GM12865 (cell line): ENCODE measurements at places on chromosomes 1 and 21.

DNA sequence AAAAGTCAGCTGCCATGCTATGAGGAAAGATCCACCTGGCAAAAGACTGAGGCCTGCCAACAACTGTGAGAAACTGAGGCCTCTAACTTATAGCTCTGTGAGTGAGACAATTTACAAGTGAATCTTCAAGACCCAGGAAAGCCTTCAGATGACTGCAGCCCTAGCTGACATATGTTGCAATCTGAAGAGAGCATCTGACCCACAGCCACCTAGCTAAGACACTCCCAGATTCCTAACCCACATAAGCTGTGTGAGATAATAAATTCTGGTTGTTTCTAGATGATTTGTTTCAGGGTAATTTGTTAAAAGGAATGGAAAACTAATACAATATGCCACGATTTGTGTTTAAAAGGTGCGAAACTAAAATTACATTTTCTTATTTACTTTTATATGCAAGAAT, 55.1 kb downstream of the HFM1 start:
- DNase-seq = no peak

GRCh38 chr1:192489748-192490147, 85.8 kb upstream of the RGS1 start:
- peak; percentile 19 for DNase-seq

DNA sequence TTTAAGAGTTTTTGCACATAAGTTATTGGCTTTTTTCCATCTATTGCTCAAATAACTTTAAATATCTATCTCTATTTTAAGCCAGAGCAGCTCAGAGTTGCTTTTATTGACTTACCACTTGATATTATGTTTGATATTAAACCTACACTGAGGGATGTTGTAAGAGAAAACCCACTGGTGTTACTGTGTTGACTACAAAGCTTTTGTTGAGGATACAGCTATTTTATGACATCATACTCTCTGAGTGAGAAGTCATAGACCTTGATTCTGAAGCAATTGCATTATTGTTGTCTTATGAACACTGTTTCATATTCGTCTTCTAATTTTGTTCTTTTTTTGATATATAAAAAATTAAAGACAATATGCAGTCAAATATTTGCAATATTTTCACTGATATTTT, 560.4 kb downstream of the PTBP2 start:
- no peak for DNase-seq

DNA sequence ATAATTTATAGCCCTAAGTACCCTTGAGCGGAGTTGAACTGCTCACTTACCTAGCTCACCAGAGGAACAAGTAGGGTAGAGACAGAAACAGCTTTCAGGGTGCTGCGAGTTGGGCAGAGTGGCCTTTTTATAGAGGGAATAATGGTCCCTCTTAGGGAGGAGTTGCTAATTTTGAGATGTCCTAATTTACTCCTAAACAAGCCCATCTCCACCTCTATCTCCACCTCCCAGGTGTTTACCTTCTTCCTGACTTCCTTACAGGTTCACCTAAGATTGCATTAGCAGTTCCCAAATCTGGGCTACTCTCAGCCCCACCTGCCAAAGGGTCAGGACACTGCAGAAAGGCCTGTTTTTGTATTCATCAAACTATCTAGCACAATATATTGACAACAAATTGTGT, at the start of gene HRNR:
Gene HRNR (minus strand): TSS at position 101 of the 400 bp plus-strand sequence. CDS start 940 bp downstream, outside the sequence.
- DNase-seq = no peak

DNA sequence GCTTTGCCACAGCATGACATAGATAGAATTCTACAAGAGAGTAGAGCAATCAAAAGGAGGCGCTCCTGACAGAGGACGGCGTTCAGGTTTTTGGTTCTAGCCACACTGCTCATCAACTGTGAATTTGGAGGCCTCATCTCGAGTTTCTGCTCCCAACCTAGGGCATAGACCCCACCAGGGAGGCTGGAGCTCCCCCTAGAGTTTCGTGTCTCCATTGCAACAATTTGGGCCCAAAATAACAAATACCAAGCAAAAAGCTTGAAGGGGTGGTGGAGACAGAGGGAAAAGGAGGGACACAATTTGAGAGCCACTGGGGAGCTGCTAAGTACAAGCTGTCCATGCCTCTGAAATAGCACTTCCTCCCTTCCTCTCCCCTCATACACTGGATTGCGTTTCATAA, 297.0 kb downstream of the GPATCH2 start:
- DNase-seq = peak; percentile 46

DNA sequence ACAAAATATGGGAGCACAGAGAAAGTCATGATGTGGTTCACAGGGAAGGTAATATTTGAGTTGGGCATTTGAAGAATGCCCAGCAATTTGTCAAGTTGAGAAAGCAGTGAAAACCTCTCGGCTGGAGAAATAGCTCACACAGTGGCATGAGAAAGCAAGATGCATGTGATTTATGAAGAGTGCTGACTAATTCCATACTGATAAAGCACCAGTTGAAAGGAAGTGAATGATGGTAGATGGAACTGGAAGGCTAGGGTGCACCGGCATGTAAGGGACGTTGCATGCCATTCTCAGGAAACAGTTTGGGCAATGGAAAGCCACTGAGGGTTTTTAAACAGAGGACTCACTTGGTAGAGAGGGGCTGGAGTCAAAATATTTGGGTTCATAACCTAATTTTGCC, 53.5 kb upstream of the MTF2 start:
- no peak for DNase-seq

- no peak for DNase-seq
Observed at GRCh38 chr1:92329347-92330129, 30.7 kb downstream of the RPAP2 start.

DNA sequence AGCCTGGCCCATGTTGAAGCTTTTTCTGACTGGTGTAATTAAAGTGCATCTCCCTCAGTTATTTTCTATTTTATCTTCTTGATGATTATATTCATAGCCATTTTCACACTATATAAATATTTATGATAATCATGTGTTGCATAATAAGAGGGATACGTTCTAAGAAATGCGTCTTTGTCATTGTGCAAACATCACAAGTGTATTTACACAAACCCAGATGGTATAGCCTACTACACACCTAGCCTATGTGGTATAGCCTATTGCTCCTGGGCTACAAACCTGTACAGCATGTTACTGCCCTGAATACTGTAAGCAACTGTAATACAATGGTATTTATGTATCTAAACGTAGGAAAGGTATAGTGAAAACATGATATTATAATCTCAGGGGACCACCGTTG, 88.1 kb downstream of the BACH1 start:
- no peak for DNase-seq

DNA sequence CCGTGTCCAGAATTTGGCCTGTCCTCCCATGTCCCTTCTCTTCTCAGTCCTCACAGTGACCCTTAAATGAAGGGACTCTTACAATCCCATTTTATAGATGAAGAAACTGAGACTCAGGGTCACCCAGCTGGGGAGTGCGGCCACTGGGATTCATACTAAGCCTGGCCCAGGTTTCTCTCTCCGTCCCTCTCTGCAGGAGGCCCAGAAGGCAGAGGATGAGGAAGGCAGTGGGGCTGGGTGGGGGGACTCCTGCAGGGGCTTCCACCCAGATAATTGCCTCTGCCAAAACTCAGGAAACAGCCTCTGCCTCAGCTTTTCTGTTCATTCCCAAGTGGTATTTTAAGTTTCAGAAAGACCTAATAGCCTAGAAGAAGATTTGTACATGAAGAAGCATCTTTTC, 299.8 kb downstream of the MATN1 start:
- DNase-seq = no peak

- DNase-seq = no peak
Observed at GRCh38 chr1:50426108-50426700, 3.0 kb upstream of the DMRTA2 start.

DNA sequence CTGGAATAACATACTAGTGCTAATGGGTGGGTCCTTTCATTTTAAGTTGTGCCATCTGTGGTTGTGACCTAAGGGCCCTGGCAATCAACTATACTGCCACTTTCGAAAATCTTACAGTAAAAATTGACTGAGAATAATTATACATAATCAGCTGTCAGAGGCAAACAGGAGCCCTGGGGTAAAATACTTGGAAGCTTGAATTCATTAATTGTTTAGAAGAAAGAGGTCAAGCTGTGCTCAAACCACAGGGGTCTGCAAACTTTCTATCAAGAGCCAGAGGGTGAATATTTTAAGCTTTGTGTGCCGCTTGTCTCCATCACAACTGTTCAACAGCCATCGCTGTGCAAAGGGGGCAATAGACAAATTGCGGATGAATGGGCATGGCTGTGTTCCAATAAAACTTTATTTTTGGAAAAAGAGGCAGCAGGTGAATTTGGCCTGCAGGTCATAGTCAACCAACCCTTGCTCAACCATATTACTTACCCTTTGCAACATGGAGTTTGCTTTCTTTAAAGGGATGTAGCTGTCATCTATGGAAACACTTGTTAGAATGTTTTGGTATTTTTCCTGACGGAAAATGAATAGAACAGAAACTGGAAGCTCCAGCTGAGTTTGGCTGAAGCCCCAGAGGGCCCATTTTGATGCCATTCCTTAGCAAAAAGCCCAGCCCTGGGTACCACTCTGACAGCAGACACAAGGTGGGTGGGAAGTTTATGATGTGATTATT, 35.7 kb upstream of the USP1 start:
- no peak for DNase-seq

DNA sequence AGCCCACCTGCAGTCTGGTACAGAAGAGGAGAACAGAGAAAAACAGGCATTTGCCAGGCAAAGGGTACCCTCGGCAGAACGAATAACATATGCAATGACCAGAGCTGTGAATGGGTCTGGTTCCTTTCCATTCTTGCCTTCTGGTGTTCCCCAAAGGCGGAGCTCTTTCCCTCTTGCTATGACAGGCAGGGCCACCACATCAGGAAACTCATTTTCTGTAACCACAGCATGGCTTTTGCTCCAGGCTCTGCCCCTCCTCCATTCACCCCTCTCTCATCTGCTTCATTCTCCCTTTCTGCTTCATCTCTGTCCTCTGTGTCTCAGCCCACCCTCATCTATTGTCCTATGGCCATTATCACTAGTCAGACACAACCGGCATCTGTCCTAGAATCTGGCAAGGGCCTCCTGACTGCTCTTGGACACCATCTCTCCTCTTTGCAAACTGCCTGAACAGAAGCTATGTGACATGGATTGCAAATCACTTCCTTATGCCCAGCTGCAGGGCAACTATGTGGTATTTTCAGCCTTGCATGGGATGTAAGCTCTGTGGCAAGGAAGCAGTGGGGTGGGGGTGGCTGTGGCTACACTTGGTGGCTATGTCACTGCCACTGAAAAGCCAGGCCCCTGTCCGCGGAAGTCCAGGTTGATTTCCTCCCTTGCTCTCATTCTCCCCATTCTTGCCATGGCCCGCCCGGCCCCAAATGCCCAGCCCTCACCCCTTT, 78.8 kb upstream of the ABCD3 start:
- no peak for DNase-seq

GRCh38 chr1:25945761-25946160, 39.5 kb upstream of the STMN1 start:
- DNase-seq = no peak

- no peak for DNase-seq
Observed at GRCh38 chr1:225735252-225736149, 42.1 kb upstream of the SRP9 start.

GRCh38 chr1:70656361-70656760, 245.3 kb downstream of the CTH start:
- DNase-seq = no peak

- peak; percentile 24 for DNase-seq
Observed at GRCh38 chr1:112296908-112297307, 99.1 kb upstream of the CTTNBP2NL start.

- DNase-seq = no peak
Observed at GRCh38 chr1:28313702-28314546, 14.9 kb upstream of the MED18 start.

- DNase-seq = no peak
Observed at GRCh38 chr21:43956670-43957035, 55.5 kb upstream of the TRAPPC10 start.

GRCh38 chr1:245677461-245678240, 522.9 kb downstream of the KIF26B start:
- DNase-seq = no peak

- DNase-seq = no peak
Observed at GRCh38 chr1:235391874-235392273, 24.6 kb downstream of the TBCE start.

DNA sequence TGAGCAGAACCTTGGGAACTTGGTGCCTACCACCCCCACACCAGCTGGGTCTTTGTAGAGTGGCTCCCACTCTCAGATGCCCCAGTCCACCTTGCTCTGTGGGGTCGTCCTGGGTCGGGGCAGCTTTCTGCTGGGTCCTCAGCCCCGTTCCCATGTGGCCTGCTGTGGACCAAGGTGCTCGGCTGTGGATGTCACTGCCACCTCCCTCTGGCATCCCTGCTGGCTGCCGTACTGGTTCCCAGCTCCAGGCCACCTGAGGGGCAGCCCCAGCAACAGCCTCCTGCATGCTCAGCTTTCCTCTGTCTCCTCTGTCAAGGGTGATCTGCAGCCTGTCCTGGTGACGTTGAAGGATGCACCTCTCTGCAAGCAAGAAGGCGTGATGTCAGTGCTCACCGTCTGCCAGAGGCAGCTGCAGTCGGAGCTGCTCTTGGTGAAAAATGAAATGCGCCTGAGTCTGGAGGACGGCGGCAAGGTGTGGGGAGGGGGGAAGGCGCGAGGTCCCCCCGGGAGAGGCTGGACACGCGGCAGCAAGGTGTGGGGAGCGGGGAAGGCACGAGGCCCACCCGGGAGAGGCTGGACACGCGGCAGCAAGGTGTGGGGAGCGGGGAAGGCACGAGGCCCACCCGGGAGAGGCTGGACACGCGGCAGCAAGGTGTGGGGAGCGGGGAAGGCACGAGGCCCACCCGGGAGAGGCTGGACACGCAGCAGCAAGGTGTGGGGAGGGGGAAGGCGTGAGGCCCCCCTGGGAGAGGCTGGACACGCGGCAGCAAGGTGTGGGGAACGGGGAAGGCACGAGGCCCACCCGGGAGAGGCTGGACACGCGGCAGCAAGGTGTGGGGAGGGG, 45.9 kb upstream of the DIP2A start:
- no peak for DNase-seq

DNA sequence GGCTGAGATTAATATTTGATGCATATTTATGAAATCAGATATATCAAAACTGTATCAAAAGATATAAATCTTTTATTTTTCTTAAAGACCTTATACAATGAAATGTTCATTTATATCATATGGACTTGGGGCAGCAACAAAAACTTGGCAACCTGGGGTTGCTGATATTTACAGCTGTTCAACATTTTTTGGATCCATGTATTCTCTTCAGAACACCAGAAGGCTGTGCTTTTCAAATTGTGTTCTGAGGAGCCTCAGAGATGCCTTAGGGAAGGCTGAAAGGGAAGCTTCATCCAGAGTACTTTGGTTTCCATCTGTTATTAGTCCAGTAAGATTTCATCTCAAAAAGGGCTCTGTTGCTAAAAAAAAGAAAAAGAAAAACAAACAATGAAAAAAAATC, 94.8 kb downstream of the DISC1 start:
- DNase-seq = no peak
